Adipose tissue (tissue), 3 donors: ENCODE measurements at places on chromosomes 7 and 10. TPM values are rescaled to one million over a fixed set of nuclear protein-coding genes. Genes with fewer than 3 reads are reported as not detected.

The UTF1 gene
- not detected for polyA plus RNA-seq

The DOCK4 gene
- polyA plus RNA-seq = 7.6 TPM

The OPALIN gene
- polyA plus RNA-seq = not detected

The SLC18A2 gene
- polyA plus RNA-seq = not detected

The GRID2IP gene
- polyA plus RNA-seq = 0.11 TPM

The TASOR2 gene
- polyA plus RNA-seq = 13.9 TPM
